ENCODE measurements at places on chromosomes 16 and 17.

- no peak for DNase-seq
Observed at GRCh38 chr16:309476-309875, 26.5 kb downstream of the PDIA2 start.

DNA sequence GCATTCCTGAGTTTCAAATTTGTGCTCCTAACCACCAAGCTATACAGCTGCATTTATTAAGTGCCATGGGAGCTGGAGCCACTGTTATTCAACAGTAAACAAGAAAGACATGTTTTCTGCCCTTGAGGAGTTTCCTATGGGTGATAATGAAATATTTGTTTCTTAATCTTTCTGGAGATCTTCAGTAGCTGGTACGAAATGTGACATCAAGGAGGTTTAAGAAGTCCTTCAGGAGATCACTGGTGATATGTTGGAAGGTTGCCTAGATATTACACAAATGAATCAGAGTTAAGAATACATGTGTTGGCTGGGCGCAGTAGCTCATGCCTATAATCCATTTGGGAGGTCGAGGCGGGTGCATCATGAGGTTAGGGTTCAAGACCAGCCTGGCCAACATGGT is 14.9 kb downstream of the RHOT1 start:
- peak; percentile 66 for DNase-seq

DNA sequence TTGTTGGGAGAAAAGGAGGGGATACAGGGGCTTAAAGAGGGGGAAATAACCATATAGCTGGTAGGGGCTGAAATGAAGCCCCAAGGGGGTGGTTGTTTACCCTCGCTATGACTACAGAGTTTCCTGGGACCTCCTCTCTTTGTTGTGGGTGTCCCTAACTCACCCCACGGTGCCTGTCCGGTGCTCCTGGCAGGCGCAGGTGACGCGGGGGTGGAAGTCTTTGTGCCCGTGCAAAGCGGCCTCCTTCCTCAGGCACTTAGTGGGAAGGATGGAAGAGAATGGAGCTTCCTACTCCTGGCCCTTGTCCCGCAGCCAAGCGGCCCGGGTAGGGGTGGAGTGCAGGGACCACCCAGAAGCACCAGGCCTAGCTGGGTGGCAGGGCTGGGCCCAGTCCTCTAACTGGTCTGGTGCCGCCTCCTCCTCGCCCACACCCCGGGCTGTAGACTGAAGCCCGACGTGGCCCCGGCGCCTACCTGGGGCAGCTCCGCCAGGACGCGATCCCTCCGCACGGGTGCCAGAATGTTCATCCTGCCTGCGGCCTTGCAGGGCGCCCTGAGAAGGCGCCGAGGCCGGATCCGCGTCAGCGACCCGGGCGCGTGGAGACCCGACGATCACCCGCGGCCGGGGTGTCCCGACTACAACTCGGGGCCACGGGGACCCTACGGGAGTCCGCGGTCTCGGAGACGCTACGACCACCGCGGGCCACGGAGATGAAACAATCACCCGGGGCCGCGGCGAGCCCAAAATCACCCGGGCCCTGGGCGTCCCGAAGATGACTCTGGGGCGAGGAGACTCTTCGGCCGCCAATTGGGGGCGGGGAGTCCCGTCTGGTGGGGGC is 709 bp downstream of the RAB34 start:
- peak; percentile 42 for DNase-seq

DNA sequence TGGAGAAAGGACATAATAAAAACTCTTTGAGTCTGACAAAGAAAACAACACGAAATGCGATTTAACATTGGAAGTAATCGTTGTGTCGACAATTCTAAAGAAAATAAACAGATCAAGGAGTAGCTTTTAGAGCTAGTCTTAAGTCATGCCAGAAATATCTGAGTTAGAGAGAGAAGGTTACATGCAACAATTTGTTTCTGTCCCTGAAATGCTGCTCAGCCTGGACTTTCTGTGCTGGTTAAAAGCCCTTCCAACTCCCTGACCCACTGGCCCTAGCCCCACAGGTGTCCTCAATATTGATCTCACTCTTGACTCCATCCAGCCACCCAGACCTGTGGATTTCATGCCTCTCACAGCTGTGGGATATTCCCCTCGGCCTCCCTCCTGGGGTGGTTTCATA is 33.2 kb upstream of the TEX2 start:
- no peak for DNase-seq

- DNase-seq, result no peak
Observed at GRCh38 chr16:68772030-68772681, 35.1 kb downstream of the CDH1 start.

DNA sequence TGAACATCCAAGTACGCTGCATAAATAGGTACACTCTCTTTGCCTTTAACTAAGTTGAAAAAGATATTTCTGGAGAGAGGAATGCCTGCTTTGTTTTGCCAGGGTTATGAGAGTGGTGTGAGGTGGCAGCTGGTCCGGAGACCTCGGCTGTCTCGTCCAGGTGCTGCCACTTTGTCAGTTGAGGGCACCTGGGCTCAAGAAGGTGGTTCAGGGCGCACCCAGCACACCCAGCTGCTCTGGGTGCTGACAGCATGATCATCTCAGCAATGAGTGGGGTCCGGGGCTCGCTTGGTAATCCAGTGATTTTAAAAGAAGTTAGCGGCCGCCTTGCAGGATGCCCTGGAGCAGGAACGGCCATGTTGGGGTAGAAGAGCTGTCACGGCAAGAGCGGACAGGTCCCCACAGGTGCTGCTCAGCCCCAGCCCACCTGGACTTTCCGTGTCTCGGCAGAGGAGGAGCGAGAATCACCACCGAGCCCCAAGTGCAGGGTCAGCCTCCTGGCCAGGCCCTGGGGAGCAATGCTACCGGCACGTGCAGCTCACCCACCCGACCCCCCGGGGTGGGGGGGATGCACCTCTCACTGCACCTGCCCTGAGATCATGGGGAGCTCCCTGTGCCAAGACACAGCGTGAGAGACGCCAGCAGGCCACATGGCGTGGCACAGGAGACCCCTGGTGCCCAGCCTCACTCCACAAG is 67.4 kb upstream of the CHMP6 start:
- DNase-seq, result no peak

GRCh38 chr17:28983286-28984230 is 22.3 kb downstream of the SEZ6 start:
- peak; percentile 9 for DNase-seq

Measured in cardiac fibroblast (primary cell).